ENCODE measurements at places on chromosomes 7 and 10.
A peak's percentile ranks its signal among the peaks of the same experiment; 100 is the strongest.

DNA sequence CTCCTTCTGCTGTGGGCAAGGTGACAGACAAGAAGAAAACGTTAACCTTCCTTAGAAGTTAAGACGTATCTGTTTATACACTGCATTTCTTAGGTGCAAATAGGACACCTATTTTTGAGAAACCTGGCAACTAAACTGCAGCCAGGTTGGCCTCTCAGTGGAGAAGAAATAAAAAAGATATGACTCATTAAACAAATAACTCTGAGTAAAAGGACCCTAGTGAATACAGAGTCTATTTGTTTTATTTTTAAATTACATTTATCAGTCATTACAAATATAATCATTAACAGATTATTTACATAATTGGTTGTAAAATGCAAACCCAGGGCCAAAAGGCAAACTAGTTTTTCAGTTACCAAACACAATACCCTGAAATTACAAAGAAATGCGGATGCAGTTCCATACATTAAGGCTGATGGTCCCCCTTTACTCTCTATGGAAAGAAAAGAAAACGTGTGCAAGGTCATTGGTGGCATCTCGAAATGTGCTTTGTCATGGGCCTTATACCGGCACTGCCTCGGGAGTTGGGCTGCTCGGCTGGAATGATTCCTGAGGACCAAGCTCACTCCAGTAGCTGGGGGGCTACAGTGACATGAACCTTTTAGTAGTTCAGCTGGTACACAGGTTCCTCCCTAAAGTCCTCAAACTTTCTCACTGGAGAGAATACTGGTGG lies 38.4 kb downstream of the ADRB1 start:
- DNase-seq, result no peak

GRCh38 chr7:36969376-36969775 lies 245.1 kb upstream of the AOAH start:
- DNase-seq, result peak; percentile 80

GRCh38 chr10:129467359-129468064 lies 471 bp downstream of the MGMT start:
- peak; percentile 3 for DNase-seq

DNA sequence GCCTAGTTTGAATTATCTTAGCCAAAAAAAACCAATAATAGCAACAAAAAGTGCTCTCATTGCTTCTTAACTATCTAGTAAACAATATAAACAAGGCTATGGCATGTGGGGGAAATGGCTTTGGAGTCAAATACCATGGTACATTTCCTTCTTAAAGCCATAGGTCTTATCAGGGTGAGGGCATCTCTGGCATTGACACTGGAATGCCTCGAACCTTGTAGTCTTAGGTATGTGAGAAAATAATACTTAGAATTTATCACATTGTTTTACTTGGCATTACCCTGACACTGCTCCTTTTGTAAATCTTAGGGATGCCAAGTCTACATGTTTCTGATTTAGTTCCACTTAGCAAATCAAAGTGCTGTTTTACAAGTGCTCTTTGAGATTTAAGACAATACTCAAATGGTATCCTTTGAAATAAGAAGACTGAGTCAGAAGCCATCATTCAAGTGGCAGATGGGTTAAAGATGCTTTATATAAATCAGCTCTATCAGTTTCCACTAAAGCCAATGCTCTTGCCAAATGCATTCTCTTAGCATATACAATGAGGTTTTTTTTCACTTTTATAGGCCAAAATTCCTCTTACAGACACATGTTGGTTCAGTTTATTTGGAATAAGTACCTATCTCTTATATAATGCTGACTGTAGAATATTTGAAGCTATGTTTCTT lies 155.2 kb downstream of the HPSE2 start:
- no peak for DNase-seq

- DNase-seq, result no peak
Observed at GRCh38 chr10:125081931-125082330, 78.4 kb downstream of the CTBP2 start.

GRCh38 chr10:93954299-93954698 lies 39.4 kb upstream of the PLCE1 start:
- DNase-seq, result no peak

GRCh38 chr7:133082390-133082766 lies 488 bp upstream of the CHCHD3 start:
- DNase-seq, result no peak

GRCh38 chr7:26861050-26861449 lies 3.3 kb downstream of the SKAP2 start:
- DNase-seq, result no peak

- DNase-seq, result peak; percentile 87
Observed at GRCh38 chr10:45353186-45353585, 20.8 kb upstream of the ALOX5 start.

DNA sequence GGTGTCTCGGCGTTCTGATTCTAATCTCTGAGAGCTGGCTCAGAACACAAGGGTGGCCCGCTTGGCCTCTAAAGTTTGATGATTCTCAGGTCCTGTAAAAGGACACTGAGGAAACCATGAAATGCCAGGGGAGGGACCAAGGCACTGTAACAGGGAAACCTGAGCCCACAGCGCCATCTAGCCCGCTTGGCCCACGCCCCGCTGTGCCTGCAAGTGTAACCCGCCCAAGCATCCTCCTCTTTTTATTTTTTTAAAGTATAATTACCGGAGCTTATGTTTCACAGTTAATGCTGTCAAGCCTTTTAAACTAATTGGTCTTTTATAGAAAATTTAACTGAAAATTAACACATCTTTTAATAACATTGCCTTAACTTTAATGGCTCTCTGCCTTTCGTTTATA lies 734.7 kb downstream of the KCNMA1 start:
- DNase-seq, result peak; percentile 11

- peak; percentile 56 for DNase-seq
Observed at GRCh38 chr10:3895045-3895631, 110.1 kb upstream of the KLF6 start.

DNA sequence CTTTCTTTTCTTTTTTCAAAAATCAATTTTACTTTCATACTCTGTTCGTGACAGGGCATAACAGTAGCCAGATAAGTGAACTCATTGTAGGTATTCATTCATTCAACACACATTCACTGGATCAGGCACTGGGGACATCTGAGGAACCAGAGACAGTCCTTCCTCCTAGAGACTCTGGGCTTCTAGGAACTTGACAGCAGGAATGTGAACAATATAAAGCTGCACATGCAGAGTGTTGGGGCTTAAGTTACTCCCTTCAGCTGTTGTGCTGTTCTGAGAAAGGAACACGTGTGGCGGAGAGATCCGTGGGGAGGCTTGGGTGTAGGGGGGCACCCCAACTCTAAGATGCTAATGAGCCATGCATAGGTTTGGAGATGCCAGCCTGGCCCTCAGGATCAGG lies 120.4 kb downstream of the PKD1L1 start:
- DNase-seq, result no peak

DNA sequence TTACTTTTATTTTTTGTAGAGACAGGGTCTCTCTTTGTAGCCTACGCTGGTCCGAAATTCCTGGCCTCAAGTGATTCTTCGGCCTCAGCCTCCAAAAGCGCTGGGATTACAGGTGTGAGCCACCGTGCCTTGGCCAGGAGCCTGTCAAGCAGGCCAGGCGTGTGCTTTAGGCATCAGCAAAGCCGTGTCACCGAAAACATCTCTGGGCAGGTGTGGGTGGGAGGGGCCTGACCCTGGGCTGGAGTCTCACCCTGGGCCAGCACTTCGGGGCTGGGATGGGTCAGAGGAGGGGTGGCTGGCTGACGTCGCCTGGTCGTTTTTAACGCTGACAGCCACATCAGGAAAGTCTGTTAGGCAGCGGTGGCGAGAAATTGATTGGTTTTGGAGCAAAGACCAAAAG lies 80.9 kb downstream of the UNCX start:
- DNase-seq, result no peak

DNA sequence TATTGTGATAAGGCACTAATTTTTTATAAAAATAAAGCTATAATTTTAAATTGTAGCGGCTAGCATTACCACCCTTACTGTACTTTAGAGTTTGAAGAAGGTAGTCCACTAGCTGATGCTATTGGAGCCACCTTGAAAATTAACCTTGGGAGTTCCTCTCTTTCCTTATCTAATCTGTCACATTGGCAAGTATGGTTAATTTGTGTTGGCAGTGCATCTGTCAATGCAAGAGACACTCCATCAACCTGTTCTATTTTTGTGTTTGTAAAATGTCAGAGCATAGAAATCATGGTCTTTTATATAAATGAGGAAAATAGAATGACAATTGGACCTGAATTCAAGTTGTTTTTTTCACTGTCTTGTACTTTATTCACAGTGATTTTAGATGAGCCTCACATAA lies 20.5 kb downstream of the GLCCI1 start:
- DNase-seq, result no peak

DNA sequence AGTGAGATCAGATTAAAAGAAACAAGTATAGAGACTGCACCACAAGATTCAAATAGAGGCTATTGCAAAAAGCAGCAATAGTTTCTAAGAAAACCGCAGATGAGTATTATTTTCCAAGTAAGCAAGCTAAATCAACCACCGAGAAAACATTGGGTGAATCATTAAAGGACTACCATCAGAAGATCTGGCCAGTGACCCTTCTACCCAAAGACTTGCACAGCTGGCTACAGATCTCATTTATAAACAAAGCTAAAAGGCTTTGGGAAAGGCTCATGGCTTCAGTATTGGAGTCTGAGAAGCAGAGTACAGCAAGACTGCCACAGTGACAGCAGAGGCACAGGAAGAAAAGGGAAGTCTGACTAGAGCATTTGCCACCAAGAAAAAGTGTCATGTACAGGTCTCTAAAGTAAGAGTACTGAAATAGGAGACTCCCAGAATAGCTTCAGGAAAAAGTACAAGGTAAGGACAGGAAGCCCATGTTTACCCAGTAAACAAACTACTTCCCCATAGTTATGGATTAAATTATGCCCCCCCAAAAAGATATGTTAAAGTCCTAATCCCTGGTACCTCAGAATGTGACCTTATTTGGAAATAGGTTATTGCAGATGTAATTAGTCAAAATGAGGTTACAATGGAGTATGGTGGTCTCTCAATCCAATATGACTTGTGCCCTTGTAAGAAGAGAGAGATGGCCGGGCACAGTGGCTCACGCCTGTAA lies 19.0 kb downstream of the STEAP1 start:
- no peak for DNase-seq

- no peak for DNase-seq
Observed at GRCh38 chr7:41745451-41745850, 42.6 kb upstream of the INHBA start.

- DNase-seq, result no peak
Observed at GRCh38 chr7:105600720-105601550, 19.6 kb upstream of the EFCAB10 start.

DNA sequence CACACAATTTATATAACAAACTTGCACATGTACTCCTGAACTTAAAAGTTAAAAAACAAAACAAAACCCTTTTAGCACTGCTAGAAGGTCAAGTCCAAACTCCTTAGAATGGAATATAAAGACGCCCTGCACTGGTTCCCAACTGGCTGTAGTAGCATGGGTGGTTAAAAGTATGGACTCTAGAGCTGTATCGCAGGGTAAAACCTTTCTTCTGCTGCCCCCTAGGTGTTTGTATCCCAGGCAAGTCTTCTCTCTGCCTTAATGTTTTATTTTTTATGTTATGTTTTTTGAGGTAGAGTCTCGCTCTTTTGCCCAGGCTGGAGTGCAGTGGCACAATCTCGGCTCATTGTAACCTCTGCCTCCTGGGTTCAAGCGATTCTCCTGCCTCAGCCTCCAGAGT lies 35.2 kb downstream of the LSMEM1 start:
- DNase-seq, result no peak

DNA sequence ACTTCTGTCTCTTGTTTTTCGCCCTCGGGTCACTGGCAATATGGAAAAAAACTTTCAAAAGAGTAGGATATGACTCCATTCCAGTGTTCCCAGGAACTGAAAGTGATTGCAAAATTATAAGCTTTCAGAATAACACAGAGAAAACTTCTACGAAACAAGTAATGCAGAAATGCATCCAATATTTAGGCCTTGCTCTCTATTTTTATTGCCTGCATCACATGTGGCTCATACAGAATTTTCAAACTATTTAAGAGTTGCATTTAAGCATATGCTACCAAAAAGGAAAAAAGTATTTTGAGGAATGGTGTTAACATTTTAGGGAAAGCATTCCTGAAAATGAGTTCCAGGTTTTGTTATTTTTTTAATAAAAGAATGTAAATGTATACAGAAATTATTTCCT lies 228.0 kb downstream of the CACNB2 start:
- peak; percentile 27 for DNase-seq

DNA sequence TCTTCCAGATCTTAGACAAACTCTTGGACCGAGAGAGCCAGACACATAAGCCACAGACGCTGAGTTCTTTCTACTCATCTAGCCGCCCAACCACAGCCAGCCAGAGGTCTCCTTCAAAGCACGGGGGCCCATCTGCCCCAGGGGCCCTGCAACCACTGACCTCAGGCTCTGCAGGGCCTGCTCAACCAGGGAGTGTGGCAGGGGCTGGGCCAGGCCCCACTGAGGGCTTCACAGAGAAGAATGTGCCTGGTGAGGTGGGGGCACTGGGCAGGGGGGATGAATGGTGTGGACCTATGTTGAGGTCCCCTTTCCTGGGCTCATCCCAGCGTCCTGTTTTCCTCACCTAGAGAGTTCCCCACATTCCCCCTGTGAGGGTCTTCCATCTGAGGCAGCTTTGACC lies 11.4 kb downstream of the ZSWIM8 start:
- DNase-seq, result no peak

Data from suppressor macrophage treated with lipopolysaccharide for 4 hours (primary cell).